Astrocyte of the hippocampus (primary cell): ENCODE measurements at places on chromosomes 4 and X.

- no peak for DNase-seq
Measured at GRCh38 chr4:98232202-98232601, 29.0 kb upstream of the RAP1GDS1 start.

DNA sequence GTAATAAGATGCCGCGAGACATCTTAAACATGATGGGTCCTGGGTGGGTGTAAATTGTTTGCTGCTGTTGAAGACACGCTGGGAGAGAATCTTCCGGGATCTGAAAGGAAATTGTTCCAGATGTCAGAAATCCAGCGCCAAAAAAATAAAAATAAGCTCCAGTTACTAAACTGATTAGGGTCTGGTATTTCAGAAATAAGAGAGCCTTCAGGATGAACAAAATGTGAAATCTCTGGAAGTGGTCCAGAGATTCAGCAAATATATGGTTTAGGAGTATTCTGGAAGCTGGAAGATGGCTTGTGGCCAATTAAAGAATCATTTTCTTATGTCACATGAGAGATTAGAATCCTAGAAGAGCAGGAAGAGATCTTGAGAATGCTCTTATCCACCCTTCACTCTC lies 75.8 kb upstream of the NHS start:
- no peak for DNase-seq

DNA sequence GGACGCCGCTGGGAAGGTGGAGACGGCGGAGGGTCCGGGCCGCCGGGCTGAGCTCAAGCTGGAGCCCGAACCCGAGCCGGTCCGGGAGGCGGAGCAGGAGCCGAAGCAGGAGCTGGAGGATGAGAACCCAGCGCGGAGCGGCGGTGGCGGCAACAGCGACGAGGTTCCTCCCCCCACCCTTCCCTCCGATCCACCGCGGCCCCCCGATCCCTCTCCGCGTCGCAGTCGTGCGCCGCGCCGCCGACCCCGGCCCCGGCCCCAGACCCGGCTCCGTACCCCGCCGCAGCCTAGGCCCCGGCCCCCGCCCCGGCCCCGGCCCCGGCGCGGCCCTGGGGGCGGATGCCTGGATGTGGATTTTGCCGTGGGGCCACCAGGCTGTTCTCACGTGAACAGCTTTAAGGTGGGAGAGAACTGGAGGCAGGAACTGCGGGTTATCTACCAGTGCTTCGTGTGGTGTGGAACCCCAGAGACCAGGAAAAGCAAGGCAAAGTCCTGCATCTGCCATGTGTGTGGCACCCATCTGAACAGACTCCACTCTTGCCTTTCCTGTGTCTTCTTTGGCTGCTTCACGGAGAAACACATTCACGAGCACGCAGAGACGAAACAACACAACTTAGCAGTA lies 483 bp downstream of the USP27X start:
- DNase-seq: peak; percentile 7

DNA sequence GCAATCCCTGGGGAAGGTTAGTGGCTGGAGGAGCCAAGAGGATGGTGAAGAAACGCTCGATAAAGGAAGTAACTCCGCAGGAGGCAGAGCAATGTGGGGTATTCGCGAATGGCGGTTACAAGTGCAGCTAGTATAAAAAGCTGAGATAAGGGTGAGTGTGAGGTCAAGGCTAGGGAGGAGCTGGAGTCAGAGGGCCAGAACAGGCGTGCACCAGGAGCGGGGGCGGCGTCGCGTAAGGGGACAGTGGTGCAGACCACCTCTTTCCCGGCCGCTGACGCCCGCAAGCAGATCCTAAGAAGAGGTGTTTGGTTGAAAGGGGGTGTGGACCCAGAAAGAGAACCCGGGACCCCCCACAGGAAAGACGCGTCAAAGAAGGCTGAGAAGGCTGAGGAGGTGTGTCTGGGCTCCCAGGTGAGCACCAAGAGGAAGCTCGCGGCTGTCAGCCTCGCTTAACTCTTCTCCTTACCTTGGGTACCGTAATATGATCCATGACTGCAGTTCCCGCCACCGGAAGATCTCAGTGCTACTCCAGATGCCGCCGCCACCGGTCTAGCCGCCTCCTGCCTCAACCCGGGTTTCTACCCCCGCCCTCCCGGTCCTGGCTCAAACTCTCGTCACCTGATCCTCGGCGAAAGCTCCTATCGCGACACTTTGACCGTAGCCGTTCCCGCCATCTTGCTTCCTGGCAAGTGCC lies at the start of gene MTMR8:
Gene MTMR8, minus strand, starts transcription at position 579 of the 694 bp plus-strand sequence. Its CDS starts 89 bp downstream, at position 490.
- peak; percentile 51 for DNase-seq

DNA sequence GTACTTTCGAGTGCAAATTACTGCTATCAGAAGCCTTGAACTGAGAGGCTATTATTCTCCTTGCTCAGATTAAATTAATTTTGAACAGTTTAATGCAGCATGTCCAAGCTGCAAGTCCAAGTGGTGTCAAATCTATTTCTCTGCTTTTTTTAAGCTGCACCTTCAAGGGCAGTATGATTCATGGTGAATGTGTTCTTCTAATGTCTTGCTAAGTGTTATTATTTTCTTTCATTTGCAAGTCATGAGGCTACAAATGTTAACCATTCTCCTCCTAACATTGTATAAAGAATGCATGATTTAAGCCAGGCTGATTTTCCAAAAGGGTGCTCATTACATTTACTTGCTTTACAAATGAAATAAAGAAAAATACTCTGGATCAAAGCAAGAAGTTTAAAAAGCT lies 200.4 kb downstream of the TEX13C start:
- DNase-seq: peak; percentile 22

- DNase-seq: peak; percentile 80
Measured at GRCh38 chrX:109485470-109486340, 3.8 kb upstream of the GUCY2F start.

DNA sequence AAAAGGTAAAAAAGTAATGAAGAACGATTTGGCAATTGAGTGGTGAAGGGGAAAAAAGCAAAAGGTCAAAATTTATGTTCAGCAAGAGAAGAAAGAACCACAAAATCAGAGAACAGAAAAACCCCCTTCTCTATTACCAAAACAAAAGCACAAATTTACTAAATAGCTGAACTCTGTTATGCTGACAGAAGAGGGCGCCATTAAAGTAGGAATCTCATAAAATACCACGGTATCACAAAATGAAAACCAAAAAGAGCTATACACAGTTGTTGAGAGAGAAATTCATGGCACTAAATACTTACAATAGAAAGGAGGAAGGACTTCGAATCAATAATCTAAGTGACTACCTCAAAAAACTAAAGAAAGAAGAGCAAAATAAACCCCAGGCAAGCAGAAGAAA lies 69.6 kb upstream of the CXorf66 start:
- peak; percentile 27 for DNase-seq

GRCh38 chr4:174207367-174207766 lies 76.1 kb downstream of the FBXO8 start:
- DNase-seq: no peak

GRCh38 chr4:98509721-98510120 lies 148.7 kb downstream of the TSPAN5 start:
- peak; percentile 23 for DNase-seq

- DNase-seq: no peak
Measured at GRCh38 chrX:50606300-50606950, 135.8 kb upstream of the DGKK start.

DNA sequence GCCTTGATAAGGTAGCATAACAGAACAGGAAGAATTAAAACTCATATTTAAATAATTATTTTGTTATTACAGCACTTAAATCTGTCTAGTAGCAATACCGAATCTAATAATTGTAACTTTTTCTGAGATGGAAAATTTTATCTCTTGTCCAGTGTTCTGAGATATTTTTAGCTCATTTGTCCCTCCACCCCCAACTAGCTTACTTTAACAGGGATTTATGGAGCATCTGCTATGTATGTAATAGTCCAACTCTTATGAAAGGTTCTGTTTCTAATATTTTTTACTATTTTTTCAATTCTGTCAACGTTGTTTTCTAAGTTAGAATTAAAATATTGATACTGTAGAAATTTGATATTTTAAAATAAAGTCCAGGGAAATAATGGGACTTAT lies 38.2 kb upstream of the NUDT6 start:
- no peak for DNase-seq

DNA sequence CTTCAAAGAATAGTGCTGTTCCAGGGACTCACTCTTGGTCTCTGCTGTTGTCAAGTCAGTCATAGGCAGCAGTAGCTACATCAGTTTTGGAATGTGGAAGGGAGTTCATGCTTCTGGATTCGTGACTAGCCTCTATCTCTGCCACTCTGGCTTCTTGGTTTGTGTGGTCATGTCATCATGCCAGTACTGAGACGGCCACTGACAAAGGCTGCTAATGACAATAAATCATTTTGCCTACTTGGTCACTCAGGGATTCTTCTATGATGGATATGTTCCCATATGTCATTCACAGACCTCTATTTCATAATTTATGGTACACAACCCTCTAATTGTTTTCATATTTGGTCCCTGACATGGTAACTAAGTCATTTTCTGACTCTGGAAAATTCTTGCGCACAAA lies 450.8 kb upstream of the BOD1L1 start:
- peak; percentile 28 for DNase-seq

GRCh38 chrX:149131774-149132173 lies 373.3 kb downstream of the IDS start:
- peak; percentile 22 for DNase-seq

GRCh38 chrX:140165849-140166248 lies 200.5 kb upstream of the CXorf66 start:
- DNase-seq: no peak

DNA sequence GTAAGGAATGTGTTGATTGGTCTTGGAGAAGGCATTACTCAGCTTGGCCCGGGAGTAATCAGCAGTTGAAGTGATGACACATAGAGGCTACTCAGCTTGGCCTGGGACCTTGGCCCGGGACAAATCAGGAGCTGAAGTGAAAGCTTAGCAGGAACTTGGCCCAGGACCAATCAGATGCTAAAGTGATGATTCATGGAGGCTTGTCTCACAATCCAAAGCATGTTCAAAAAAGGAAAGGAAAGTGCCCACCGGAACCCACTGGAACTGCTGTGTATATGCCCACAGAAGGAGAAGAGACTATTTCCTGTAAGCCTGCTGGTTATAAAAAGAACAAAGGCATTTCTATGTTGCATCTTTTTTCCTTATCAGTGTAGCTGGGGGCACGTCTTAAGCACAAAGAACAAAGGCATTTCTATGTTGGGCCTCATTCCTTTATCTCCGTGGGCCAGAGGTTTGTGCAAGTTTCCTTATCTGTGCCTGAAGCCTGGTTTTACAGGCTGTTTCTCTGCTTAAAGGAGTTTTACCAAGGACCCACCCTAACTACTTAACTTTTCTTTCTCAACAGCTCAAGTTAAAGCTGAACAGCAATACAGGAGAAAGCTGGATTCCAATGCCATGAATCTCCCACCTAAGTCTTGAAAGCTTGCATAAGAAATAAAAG lies 1176.7 kb downstream of the NLGN4X start:
- peak; percentile 96 for DNase-seq

DNA sequence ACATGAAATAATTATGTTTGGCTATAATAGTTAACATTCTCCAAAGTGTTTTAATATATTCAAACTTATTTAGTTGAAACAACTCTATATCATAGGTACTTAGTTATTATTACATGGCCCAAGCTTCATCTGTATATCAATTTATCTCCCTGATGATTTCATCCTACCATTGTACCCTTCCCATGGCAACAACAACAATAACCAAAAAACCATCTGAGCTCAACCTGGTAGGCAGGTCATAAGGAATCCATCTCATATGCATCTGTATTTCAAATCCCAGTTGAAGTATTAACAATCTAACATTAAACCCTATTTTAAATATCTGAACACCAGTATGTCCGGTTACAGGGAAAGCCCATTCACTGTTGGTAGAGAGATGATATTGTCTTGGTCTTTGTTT lies 33.1 kb upstream of the SLC7A11 start:
- DNase-seq: no peak

DNA sequence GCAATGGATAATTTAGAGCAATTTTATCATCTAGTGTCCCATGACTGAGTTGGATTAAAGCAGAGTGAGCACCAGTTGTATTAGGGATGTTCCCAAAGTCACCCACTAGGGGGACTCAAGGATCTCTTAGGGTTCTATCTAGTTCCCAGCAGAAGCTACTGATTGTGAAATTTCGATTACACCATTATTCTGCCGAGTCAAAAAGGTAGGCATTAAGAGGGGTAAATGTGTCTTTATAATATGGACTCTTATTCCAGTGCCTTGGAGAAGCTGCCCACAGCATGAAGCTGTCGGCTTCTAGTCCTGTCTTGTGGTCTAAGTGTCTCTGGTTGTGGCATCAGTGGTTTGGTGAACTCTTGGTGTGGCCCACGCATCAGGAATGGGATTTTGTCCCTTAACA lies 53.3 kb downstream of the RGS12 start:
- DNase-seq: peak; percentile 84
